ENCODE measurements at places on chromosomes 11 and 22.

DNA sequence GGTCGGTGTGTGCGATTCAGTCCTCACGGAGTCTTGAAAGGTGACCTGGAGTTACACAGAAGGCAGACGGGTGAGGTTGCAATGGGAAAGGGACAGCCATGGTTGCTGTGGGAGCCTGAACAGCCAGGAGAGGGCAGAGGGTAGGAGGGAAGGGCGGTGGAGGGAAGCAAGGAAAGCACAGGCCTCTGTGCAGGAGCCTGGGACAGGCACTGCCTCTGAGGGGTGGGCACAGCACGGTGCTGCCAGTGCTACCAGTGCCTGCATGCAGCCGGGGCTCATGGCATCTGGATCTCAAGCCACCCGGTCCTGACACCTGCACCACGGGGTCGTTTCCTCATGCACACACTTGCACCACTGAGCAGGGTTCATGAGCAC lies 401.0 kb downstream of the TBC1D22A start:
- no peak for DNase-seq

- no peak for DNase-seq
These were observed 451.3 kb downstream of the OPCML start for GRCh38 chr11:133081020-133081419.

GRCh38 chr11:20003351-20003750 lies 156.9 kb downstream of the DBX1 start:
- DNase-seq, result no peak

DNA sequence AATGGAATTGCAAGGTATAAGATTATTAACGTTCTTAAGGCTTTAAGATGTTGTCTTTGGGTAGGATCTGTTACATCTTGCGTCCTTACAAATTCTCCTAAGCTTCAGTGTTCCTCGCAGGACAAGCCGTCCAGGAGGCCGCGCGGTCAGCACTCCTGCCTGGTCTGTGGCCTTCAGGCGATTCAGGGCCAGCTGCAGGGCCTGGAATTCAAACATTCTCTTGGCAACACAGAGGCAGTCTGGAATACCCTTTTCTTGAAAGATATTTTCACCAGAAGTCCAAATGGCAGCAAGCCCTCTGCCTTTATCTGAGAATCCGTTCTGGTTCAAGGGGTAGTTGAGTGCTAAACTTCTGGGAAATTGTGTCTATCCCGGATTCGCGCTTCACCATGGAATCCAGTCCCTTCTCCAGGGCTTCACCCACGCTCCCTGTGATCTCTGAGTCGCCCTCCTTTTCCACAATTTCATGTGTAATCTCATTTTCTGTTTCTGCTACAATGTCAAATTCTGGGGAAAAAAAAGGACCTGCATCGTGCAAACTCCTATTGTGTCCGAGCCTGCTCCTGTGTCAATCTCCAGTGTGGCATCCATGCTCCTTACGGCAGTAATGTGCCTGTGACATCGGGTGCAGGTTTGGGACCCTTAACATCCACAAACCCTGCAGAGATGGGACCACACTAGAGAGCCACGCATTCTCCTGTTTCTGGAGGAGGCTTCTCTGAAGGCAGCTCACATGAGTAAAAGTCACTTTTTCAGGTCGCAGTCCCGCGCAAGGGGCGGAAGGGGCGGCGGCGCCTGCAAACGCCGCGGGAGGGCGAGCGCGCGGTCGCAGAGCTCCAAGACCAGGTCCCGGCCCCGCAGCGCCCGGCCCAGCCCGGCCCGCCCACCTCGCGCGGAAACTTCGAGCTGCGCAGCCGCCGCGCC lies 25.4 kb upstream of the SORL1 start:
- no peak for DNase-seq

GRCh38 chr22:49155770-49156580 lies 671.7 kb downstream of the BRD1 start:
- no peak for DNase-seq

GRCh38 chr11:65338676-65339075 lies 5.0 kb downstream of the DPF2 start:
- no peak for DNase-seq

DNA sequence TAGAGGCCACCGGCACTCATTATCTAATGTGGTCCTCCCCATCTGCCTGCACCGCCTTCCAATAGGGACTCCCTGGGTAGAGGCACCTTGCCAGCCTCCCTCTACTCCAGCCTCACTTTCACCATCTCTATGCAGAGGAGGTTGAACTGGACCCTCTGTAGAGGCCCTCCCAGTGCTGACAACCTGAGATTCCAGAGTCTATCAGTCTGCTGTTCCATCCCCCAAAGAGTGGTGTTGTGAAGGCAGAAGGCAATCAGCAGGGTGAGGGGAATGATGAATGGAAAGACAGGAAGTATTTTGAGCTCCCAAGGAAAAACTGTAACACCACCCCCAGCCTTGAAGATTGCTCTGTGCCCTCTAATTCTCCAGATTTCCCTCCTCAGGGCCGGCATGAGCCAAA lies 77.9 kb downstream of the THAP12 start:
- DNase-seq, result no peak

- peak; percentile 80 for DNase-seq
These were observed 166.8 kb upstream of the MTMR2 start for GRCh38 chr11:96090711-96091110.

GRCh38 chr11:63371396-63371795 lies 1.8 kb downstream of the SLC22A9 start:
- no peak for DNase-seq

DNA sequence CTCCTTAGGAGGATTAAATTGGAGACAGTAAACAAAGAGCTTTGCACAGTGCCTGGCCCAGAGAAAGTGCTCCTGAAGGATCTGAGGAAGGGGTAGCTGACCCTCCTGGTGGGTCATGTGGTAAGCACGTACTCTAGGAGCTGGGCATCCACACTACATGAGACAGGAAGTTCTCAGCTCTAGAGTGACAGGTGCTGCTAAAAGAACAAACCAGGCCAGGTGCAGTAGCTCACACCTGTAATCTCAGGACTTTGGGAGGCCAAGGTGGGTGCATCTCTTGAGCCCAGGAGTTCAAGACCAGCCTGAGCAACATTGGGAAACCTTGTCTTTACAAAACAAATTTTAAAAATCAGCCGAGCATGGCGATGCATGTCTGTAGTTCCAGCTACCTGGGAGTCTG lies 13.1 kb downstream of the SLC43A1 start:
- no peak for DNase-seq

DNA sequence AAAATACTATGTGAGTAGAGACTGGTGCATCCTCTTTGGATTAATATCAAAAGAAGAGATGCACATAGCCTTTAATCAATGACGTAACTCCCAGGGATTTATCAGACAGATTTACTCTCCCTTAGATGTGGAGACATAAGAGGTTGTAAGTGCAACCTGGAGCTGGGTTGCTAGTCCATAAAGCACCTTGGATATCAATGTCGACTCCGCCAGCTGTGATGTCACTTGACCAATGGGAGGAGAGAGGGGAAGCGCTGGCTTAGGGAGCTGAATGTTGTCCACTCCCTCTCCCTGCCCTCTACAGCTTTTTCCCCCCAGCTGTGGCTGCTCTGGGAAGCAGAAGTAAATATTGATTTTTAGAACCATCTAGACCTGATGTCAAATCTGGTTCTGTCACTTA lies 28.9 kb upstream of the TMEM86A start:
- DNase-seq, result no peak

DNA sequence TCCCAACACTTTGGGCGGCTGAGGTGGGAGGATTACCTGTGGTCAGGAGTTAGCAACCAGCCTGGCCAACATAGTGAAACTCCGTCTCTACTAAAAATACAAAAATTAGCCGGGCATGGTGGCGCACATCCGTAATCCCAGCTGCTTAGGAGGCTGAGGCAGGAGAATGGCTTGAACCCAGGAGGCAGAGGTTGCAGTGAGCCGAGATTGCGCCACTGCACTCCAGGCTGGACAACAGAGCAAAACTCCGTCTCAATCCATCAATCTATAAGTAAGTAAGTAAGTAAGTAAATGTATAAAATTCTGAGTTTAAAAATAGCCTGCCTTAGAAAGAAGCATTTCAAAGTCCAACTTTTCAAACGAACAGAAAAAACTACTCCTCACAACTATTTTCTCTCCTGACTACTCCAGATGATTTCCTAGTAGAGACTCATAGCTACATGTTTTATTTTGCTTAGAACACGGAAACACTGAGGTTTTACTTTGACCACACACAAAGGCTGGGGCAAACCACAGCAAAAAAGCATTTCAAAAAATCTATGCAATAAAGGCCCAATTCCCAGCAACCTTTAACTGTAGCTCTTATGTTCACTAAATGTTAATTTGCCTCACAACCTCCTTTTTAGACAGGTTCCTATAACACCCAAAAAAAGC lies 16.3 kb downstream of the SPTY2D1 start:
- DNase-seq, result peak; percentile 54

DNA sequence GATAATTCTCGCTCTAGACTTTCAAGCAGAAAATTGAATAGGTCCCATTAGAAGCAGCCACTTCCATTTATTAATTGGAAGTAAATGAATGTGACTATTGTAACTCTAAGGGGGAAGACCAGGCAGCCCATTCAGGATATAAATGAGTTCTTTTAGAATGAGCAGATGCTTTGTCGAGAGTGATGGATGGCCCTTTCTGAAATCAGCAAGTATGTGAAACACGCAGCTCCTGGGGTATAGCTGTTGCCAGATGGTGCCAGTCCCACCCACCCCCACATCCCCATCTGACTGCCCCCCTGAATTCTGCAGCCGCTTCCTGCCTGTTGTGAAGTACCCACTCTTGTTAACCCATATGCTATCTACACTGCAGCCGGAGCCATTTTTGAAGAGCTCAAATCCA lies 3.7 kb downstream of the SLC15A3 start:
- DNase-seq, result no peak

DNA sequence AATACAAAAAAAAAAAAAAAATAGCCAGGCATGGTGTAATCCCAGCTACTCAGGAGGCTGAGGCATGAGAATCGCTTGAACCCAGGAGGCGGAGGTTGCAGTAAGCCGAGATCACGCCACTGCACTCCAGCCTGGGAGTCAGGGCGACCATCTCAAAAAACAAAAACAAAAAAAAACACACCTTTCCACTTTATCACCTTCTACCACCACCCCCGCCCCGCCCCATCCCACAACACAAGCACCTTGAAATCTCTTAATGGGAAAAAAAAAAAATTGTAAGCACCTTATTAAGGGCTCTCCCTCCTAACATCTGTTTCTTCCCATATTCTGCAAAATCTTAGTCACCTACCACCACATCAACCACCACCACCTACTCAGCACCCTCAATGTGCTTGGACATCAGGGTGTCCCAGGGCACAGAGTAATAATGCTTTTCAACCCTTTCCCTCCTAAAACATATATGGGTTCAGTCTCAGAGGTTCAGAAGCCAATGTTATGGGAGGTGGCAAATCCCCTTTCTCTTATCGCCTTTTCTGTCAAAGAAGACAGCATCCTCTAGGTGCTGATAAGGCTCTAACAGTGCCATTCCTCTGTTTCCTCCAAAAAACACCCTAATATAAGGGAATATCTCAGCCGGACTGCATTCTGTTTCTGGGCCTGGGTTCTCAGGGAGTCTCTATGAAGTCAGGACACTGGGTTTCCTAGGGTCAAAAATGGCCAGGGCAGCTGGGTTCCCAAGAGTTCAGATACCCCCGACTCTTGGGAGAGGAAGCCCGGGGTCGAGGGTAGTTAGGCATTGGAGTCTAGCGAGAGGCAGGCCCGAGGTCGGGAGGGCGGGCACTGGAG lies 718 bp downstream of the INTS5 start:
- no peak for DNase-seq

DNA sequence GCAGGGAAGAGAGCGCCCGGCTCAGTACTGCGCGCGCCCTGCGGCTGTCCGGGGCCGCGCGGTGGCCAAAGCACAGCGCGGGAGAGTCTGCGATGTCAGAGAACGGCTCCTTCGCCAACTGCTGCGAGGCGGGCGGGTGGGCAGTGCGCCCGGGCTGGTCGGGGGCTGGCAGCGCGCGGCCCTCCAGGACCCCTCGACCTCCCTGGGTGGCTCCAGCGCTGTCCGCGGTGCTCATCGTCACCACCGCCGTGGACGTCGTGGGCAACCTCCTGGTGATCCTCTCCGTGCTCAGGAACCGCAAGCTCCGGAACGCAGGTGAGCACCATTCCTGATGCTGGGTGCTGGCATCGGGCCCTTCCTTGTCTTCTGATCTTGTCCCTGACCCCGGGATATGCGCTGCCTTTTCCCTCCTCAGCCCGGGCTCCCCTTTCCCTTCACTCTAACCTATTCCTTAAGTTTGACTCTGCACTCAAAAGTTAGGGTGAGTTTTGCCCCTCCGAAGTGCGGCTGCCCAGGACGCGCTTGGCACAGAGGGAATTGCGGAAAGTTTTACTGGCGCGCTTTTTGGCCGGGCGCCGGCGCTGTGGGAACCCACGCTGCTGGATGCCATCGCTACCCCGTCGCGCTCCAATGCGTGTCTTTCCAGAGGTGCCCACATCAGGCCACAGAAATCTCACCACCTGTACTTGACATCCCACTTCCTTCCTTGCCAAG lies at the start of gene MTNR1B:
Gene MTNR1B, plus strand, starts transcription at position 18 of the 714 bp plus-strand sequence. Its CDS starts 75 bp downstream, at position 93.
- DNase-seq, result no peak

DNA sequence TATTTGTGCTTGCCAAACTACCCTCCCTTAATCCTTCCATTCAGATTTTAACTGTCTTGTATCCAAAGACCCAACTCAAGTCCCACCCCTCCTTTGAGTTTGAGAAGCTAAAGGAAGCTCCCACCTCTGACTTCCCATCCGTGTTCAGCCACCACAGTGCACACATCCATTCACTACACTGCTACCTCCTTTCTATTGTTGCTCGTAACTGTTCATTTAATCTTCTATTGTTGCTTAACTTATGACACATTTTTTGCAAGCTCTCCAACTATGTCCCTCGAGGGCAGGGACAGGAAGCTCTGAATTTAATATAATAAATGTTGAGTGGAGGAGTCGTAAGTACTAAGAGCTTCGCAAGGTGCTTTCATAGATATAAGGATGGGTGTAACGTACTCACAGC lies 10.4 kb downstream of the LARGE1 start:
- peak; percentile 47 for DNase-seq

DNA sequence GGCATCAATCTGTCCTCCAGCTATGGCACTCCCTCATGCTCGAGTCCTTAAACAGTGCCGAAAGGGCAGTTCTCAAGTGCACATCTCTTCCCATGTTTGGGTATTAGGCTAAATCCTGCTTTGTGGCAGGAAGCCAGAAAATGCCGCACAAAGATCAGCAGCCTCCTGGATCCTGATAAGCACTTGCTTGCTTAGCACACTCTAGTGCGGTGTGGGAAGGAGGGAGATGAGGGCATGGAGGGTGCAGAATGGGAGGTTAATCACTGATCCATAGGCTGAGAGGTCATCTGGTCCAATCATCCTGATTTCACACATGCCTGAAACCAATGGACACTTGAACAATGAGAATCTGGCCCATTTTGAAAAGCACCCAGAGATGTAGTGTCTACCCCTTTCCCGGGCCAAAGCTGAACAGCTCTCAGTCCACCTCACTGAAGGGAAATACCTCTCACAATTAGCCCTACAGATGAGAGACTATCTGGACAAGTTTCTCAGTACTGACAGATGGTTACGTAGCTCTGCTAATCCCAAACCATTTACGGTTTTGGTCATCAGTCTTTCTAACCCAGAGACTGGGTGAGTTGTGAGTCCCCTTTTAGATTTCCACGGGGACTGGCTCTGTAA lies 29.8 kb upstream of the CHRM4 start:
- no peak for DNase-seq
